Activated T-cell treated with anti-CD3 and anti-CD28 coated beads for 1 hour (primary cell): ENCODE measurements at places on chromosomes 2 and 18.

- DNase-seq: no peak
Observed at GRCh38 chr18:36315736-36316135, 18.2 kb downstream of the FHOD3 start.

GRCh38 chr2:19861813-19862212, 40.0 kb downstream of the TTC32 start:
- DNase-seq: no peak

- DNase-seq: no peak
Observed at GRCh38 chr18:45608400-45608799, 6.9 kb upstream of the SLC14A2 start.

- no peak for DNase-seq
Observed at GRCh38 chr2:215692387-215693079, 256.7 kb upstream of the FN1 start.

GRCh38 chr2:167942366-167943081, 304.9 kb downstream of the STK39 start:
- no peak for DNase-seq

DNA sequence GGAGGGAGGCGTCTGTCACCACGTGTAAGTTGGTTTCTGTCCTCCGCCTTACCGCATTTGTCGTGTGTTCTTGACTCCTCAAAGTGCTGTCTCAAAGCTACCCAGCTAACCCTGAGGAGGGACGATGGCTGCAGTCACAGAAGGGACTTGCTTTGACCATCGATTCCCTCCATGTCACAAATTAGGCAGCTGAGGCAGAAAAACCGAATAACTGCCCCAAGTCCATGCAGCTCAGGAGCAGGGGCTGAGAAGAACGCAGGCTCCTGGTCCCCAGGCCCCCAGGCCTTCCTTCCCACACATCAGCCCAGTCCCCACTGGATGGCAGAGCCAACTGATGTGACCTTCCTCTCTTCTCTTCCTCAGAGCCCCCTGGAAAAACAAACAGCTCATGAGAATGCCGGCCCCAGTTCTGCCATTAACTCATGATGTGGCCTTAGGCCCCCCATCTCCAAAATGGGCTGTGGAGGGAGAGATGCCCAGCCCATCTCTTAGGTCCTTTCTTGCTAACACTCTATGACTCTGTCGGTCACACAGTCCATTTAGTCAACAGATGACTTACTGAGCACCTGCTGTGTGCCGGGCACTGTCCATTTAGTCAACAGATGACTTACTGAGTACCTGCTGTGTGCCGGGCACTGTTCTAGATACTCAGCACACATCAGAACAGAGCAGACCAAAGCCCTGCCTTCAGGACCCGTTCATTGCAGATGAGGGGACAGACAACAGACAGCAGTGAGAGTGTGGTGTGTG, 19.6 kb downstream of the MTERF4 start:
- no peak for DNase-seq

DNA sequence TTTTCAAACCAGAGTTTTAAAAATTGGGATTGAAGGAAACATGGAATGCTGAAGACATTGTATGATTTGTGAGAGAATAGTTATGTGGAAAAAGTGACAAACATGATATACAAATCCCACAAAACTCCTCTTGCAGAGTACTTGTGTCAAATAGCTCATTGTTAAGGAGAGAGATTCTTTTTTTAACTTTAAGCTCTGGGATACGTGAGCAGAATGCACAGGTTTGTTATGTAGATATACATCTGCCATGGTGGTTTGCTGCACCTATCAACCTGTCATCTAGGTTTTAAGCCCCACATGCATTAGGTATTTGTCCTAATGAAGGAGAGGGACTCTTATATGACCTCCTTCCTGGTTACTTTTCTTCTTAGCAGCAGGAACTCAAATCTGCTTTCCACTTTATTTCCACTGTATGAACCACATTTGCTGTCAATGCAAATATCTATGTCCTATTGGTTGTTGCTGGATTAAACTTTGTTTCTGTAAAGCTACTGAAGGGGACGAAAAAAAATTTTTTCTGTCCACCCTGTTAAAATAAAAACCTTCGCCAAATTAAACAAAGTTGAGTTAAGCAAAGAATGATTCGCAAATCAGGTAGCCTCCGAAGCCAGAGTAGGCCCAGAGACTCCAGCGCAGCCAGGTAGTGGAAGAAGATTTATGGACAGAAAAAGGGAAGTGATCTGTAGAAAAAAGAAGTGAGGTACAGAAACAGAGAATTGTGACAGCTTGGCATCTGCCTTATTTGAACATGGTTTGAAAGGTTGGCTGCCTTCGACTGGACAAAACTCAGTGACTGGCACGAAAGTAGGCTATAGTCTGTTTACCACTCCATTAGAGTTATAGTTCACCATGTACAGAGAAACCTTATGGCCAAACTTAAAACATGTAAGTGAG, 430.1 kb upstream of the CHST9 start:
- no peak for DNase-seq

DNA sequence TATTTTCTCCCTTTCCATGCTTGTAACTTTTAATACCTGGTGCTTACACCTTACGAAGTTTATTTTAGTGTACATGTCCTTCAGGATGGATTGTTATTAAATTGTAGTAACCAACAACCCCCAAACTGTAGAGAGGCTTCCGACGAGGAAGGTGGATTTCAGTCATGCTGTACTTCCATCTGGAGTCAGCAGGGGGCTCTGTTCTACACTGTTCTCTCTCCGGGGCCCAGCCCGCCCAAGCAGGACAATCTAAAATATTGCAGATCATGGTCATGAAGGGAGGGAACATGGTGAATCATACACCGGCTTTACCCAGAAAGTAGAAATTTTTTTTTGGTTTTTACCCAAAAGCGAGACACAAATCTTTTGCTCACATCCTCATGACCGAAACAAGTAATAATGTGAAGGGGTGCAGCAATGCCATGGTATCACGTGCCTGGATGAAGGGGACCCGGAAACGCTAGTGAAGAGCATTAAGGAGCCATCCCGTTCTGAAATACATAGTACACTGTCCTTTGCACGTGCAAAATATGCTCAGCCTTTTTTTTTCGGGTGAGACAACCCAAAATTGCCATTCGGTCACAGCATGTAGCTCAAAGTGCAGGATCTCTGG, 884.8 kb downstream of the EPHA4 start:
- peak; percentile 48 for DNase-seq

- no peak for DNase-seq
Observed at GRCh38 chr2:215428060-215428910, 7.6 kb downstream of the FN1 start.

DNA sequence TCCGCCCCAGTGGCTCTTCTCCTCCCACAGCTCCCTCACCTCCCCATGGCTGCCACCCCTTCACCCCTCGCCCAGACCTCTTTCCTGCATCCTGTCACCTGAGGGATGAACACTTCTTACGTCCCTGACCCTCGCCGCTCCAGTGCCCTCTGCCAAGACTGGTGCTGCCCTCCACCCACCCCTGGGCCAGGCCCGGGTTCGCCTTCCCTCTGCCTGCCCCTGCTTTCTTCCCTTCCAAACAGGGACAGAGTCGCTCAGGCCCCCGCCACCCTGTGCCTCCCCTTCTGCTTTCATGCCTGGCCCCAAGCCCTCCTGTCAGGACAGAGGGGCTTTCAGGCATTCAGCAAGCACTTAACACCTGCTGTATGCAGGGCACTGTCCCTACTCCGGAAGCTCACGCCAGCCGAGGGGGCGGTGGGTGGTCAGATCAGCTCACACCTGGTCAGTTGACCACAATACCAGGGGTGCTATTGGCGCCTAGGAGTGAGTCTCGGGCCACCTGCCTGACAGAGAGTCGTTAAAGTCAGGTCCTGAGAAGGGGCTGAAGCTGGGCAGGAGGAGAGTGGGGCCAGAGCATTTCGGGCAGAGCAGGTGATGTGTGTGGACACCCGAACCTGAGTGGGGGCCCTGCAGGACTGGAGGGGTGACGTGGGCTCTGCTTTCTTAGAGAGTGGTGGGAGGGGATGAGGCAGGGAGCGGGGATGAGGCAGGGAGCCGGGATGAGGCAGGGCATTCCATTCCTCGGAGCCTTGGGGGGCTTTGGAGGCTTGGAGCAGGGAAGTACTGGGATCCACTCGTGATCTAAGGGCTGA, 26.0 kb upstream of the HPCAL1 start:
- no peak for DNase-seq

DNA sequence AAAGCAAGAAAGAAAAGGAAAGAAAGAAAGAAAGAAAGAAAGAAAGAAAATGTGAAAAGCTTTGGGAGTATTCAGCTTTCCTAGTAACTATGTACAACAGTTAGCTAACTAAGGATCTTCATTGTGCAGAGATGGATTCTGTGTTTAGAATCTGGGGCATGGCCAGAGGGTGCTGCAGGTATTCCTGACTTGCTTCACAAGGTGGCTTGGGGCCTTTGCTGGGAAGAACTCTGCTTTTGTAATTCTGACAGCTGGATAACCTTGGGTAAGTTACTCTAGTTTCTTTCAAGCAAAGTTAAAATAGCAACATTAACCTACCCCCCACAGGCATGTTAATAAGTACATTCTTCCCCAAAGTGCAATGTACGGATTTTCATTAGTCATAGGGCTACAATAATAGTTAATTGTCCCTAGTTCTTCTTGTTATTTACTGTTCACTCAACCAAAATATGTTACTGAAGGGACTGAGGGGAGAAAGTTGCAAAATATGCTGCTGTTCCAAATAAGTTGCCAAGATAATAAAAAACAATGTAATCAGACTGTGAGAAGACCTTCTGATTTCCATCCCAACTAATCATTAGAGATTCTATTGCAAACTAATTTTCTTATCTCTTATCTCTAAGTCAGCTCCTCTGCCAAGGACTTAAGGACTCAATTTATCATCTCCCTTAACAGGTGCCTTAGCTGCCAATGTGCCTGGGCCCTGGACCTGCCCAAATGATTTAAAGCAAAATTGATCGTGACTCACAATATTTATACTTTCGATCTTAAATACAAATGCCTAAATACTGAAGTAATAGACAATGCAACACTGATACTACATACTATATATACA, 50.3 kb downstream of the SERPINB8 start:
- no peak for DNase-seq

- DNase-seq: no peak
Observed at GRCh38 chr18:76487782-76488181, 7.3 kb downstream of the ZNF516 start.

DNA sequence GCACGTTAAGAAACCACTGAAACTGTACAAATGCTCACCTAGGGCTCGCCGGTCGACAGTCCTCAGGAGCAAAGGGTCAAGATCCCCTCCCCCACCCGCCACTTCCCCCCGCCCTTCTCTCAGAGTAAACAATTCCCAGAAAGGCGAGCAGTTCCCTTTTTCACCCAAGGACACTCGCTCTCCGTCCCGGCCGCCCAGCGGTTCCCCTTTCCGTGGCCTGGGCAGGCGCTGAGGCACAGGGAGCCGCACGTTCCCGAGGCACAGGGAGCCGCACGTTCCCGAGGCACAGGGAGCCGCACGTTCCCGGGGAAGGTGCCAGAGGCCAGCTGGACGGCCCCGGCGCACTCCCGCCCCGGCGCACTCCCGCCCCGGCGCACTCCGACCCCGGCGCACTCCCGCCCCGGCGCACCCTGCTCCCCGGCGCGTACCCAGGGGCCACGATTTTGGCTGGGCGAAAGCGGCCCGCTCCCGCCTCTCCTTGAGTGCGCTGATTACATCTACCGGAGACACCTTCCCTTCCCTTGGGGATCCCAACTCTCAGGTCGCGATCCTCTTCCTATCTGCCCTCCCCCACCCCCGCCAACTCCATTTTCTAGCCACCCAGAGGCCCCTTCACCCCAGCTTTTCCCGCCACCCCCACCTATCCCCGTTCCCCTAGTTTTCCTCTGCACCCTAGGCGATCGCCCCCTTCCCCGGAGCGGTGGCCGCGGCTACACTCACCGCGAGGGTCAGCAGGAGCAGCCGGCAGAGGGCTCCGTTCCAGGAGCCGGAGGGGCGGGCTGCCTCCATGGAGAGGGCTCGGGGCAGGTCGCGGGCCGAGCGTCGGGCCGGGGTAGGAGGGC, 817 bp downstream of the DSC2 start:
- no peak for DNase-seq

GRCh38 chr2:44016282-44016681, 20.5 kb upstream of the LRPPRC start:
- DNase-seq: peak; percentile 2

- DNase-seq: no peak
Observed at GRCh38 chr18:46502444-46502843, 154.6 kb downstream of the LOXHD1 start.

DNA sequence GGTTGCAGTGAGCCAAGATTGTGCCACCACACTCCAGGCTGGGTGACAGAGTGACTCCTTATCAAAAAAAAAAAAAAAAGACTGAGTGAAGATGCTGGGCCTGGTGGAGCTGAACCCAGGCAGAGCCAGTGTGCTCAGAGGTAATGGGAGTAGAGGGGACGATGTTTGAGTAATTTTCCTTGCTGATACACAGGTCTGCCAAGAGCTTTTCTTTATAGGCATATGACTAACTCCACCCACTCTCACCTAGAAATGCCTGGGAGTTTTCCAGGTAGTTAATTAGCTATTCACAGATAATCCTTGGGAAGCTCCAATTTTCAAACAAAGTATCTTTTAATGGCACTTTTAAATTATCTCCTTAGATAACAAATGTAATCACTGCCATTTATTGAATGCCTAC, 33.4 kb upstream of the ACSL3 start:
- no peak for DNase-seq

DNA sequence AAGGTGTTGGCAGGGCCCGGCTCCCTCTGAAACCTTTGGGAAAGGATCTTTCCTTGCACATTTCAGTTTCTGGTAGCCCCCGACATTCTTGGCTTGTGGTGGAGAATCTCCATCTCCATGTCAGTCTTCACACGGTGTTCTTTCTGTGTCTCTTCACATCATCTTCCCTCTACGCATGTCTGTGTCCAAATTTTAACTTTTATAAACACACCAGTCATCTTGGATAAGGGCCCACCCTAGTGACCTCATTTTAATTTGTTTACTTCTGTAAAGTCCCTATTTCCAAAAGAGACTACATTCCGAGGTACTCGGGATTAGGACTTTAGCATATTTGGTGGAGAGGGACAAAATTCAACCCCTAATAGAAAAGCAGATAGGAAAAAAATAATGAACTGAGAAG, 138.4 kb downstream of the GALNT3 start:
- no peak for DNase-seq

DNA sequence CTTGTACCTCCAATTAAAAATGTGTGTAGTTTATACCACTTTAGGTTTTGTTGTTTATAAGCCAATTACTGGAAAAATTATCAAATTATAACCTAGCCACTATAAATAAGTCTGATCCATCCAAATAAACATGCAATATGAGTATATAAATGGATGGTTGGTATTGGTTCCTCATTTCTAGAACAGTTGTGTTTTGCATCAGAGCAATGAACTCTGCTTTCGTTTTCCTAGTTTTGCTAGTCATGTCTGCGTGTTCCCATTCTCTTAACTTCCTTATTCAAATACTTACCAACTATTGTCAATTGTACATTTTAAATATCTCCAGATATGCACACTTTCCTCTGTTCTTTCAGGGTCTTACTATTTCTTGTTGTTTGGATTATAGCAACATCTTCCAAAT, 641.7 kb downstream of the NR4A2 start:
- DNase-seq: no peak

- DNase-seq: no peak
Observed at GRCh38 chr2:15814403-15814802, 125.9 kb upstream of the MYCN start.
